ENCODE measurements at places on chromosomes 3 and 15. TPM values are rescaled to one million over a fixed set of nuclear protein-coding genes. Genes with fewer than 3 reads are reported as not detected.

The COL6A5 gene
- total RNA-seq = not detected

The IGSF11 gene
- total RNA-seq = not detected

The VPS8 gene
- 17.7 TPM for total RNA-seq

The SNAP23 gene
- total RNA-seq = 84.2 TPM

The RGMA gene
- 7.0 TPM for total RNA-seq

The PLSCR2 gene
- not detected for total RNA-seq

The TXNRD3 gene
- 9.4 TPM for total RNA-seq

The UBAP1L gene
- total RNA-seq = 0.16 TPM

The SUCNR1 gene
- not detected for total RNA-seq

The TEX264 gene
- 78.0 TPM for total RNA-seq

The PP2D1 gene
- not detected for total RNA-seq

The CSPG4 gene
- total RNA-seq = 16.2 TPM

The PODXL2 gene
- 8.3 TPM for total RNA-seq

The C3orf49 gene
- total RNA-seq = not detected

The ADAMTSL3 gene
- 3.9 TPM for total RNA-seq

The PDZRN3 gene
- 14.4 TPM for total RNA-seq

The PPP2R3A gene
- total RNA-seq = 12.3 TPM

The CHST2 gene
- 74.7 TPM for total RNA-seq

The LRRC31 gene
- total RNA-seq = not detected

The SLC12A1 gene
- total RNA-seq = not detected

The IQSEC1 gene
- total RNA-seq = 14.3 TPM

The QRICH1 gene
- 71.3 TPM for total RNA-seq

The CNBP gene
- total RNA-seq = 256 TPM

The LTK gene
- total RNA-seq = not detected

The MCF2L2 gene
- 0.18 TPM for total RNA-seq

The DCLK3 gene
- not detected for total RNA-seq

The OPA1 gene
- 33.5 TPM for total RNA-seq

The NUP210 gene
- 1.3 TPM for total RNA-seq

The LDHAL6B gene
- not detected for total RNA-seq

The EXD1 gene
- total RNA-seq = not detected

The SAXO2 gene
- not detected for total RNA-seq

The RLBP1 gene
- total RNA-seq = not detected

The SI gene
- not detected for total RNA-seq

The SMCO1 gene
- not detected for total RNA-seq

The EPHB3 gene
- 1.3 TPM for total RNA-seq

The INSYN1 gene
- total RNA-seq = 2.9 TPM

The LRRIQ4 gene
- not detected for total RNA-seq

The MAP6D1 gene
- total RNA-seq = under 0.01 TPM

The PCSK6 gene
- total RNA-seq = 12.6 TPM

All from cardiac atrium fibroblast (primary cell).